Smooth muscle cell of the pulmonary artery (primary cell): ENCODE measurements at places on chromosomes 2 and 18. TPM values are rescaled to one million over a fixed set of nuclear protein-coding genes. Genes with fewer than 3 reads are reported as not detected.

Gene ALK
- 0.07 TPM in 1 of 2 replicates, not detected in the other for total RNA-seq

Gene MLPH
- 8.3 and 14.2 TPM in 2 replicates for total RNA-seq

Gene CCDC74B
- total RNA-seq = 5.0 TPM in 2 replicates

Gene MRPL53
- 20.2 and 22.0 TPM in 2 replicates for total RNA-seq

Gene NMUR1
- total RNA-seq = 0.07 and 0.20 TPM in 2 replicates

Gene FSHR
- not detected in 2 replicates for total RNA-seq

Gene PRKAG3
- total RNA-seq = 0.10 and 0.52 TPM in 2 replicates

Gene DSEL
- 53.5 and 78.1 TPM in 2 replicates for total RNA-seq

Gene TRAF3IP1
- 8.1 and 12.0 TPM in 2 replicates for total RNA-seq

Gene ANKRD36C
- 29.8 and 38.2 TPM in 2 replicates for total RNA-seq

Gene ALMS1
- total RNA-seq = 18.4 and 19.7 TPM in 2 replicates

Gene CAMKMT
- total RNA-seq = 5.5 and 7.4 TPM in 2 replicates

Gene LIPG
- 5.5 and 43.0 TPM in 2 replicates for total RNA-seq

Gene SKA1
- 1.7 and 3.0 TPM in 2 replicates for total RNA-seq

Gene RRM2
- total RNA-seq = 5.6 and 9.8 TPM in 2 replicates

Gene CYP20A1
- 35.9 and 42.8 TPM in 2 replicates for total RNA-seq

Gene GATA6
- total RNA-seq = 40.3 and 57.2 TPM in 2 replicates

Gene HNMT
- total RNA-seq = 8.0 and 69.4 TPM in 2 replicates

Gene ASB1
- 45.4 and 109 TPM in 2 replicates for total RNA-seq

Gene PDK1
- 45.3 and 53.0 TPM in 2 replicates for total RNA-seq

Gene RTP5
- not detected in 2 replicates for total RNA-seq

Gene CIB4
- not detected in 2 replicates for total RNA-seq

Gene POTEJ
- not detected in 2 replicates for total RNA-seq
